ENCODE measurements at places on chromosomes 16 and 17.

DNA sequence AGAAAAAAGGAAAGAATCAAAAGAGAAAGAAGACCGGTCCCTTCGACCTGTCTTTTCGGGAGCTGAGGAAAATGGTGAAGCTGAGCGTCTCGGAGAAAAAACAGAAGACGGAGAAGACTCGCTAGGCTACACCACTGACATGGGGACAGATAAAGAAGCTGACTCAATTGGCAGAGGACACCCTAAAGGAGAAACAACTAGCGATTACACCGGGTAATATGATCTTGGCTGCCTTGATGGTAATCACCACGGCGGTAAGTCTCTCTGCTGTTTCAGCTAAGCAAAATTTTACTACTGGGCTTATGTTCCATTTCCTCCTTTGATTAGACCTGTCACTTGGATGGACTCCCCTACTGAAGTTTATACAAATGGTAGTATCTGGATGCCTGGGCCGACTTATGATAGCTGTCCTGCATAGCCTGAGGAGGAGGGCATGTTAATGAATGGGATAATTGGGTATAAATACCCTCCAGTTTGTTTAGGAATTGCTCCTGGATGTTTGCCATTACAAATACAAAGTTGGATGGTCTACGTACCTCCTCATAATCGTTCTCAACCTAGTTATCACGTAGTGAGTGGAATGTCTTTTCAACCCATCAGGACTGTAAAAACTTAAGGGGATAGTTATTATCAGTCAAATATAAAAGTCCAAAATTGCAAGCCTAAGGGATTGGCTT, 24.1 kb downstream of the ALOX15B start:
- no peak for DNase-seq

- DNase-seq = no peak
Observed at GRCh38 chr17:10149573-10150399, 48.6 kb downstream of the GAS7 start.

DNA sequence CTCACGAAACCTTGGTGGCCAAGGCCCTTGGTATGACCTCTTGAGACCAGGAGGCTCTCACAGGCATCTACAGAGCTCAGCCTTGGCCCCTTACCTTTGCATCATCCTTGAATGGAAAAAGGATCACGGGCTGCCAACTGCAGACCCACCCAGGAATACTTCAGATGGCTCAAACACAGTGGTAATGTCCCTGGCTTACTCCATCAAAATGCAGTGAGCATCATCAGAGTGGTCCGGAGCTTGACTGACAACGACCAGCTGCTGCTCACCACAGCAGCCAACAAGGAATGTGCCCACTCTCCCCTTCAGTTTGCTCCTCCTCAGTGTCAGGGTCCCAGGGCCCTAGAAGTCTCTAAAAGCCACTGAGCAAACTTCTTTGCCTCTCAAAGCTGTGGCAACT, 17.6 kb upstream of the MYH3 start:
- no peak for DNase-seq

DNA sequence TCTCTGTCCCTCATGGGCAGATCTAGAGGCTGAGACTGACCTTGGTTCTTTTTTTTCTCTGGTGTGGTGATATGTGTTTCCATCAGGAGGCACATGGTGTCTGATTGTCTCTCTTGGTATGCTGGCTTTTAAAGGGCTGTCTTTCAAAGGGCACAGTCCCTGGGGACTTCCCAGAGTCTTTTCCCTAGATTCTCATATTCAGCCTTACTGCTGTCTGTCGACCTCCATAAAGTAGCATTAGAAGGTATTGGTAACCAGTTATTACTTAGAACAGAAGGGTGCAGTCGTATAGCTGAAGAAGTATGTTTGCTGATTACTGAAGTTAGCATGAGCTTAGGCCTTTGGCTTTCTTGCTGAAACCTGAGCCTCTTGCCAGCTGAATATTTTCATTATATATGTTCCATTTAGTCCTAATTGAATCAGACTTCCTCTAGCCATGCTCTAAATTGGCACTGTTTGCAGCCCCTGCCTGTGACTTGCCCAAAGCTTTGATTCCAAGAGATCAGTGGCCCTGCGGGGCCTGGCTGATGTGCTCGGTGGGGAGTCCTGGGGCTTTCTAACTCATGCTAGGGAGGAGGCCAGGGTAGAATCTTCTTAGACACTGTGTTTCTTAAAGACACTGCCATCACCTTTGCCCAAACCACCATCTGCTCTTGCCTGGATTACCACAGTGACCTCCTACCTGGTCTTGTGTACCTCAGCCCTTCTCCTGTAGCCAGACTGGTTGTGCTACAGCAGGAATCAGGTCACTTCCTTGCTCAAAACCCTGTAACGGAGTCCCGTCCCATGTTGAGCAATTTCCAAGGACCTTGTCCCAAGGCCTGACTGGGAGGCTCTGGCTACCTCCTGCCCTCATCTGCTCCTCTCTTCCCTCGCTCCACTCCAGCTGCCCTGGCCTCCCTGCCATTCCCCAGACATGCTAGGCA, 71.5 kb downstream of the WWP2 start:
- no peak for DNase-seq

DNA sequence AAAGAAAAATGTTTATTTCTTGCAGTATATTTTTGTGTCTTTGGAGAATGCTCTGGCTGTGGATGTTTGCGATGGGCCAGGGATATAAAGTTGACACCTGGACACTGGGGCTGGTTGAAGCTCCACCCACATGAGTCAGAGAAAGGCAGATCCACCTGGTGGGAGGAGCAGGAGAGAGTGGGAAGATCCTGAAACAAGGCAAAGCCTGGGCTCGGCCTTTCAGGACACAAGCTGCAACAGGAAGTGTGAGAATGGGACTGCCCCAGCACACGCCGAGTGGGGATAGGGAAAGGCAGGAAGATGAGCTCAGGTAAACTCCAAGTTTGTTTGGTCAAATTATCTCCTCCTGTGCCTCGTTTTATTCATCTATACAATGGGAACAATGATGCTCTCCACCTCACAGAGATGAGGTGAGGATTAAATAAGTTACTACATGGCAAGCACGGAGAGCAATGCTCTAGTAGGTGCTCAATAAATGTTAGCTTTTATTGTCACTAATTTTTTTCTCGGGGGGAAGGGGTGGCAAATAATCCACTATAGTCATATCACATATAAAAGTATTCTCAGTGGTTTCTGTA, 21.4 kb upstream of the PITPNM3 start:
- DNase-seq = no peak

- no peak for DNase-seq
Observed at GRCh38 chr17:31573047-31573446, 181.6 kb downstream of the RAB11FIP4 start.

GRCh38 chr17:50375858-50376538, 3.0 kb downstream of the EME1 start:
- DNase-seq = no peak

All from activated T-helper 1 cell treated with anti-CD3 and anti-CD28 coated beads, Interleukin-2, amount 50 U/mL, for 16 hours (primary cell).